ENCODE measurements at places on chromosomes 12 and 14.

DNA sequence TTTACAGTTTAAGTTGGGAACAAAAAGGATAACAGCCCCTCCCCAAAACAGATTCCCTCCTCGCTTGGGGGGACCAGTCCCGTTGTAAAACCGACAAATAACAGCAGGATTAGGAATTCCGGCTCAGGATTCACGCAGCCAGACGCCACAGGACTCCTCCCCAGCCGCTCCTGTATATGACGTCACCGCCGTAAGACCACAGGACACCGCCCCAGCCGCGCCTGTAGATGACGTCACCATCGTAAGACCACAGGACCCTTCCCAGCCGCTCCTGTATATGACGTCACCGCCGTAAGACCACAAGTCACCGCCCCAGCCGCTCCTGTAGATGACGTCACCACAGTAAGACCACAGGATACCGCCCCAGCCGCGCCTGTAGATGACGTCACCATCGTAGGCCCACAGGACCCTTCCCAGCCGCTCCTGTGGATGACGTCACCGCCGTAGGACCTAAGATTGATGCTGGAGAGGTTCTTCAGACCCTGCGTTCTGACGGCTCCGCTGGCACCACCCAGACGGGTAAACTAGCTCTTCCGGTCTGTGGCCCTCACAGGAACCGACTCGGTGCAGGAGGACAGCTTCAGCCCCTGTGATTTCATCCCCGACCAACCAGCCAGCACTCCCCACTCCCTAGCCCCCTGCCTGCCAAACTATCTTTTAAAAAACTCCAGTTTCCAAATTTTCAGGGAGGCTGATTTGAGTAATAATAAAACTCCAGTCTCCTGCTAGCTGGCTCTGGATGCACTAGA is 43.9 kb upstream of the FBRSL1 start:
- peak; percentile 57 for DNase-seq

DNA sequence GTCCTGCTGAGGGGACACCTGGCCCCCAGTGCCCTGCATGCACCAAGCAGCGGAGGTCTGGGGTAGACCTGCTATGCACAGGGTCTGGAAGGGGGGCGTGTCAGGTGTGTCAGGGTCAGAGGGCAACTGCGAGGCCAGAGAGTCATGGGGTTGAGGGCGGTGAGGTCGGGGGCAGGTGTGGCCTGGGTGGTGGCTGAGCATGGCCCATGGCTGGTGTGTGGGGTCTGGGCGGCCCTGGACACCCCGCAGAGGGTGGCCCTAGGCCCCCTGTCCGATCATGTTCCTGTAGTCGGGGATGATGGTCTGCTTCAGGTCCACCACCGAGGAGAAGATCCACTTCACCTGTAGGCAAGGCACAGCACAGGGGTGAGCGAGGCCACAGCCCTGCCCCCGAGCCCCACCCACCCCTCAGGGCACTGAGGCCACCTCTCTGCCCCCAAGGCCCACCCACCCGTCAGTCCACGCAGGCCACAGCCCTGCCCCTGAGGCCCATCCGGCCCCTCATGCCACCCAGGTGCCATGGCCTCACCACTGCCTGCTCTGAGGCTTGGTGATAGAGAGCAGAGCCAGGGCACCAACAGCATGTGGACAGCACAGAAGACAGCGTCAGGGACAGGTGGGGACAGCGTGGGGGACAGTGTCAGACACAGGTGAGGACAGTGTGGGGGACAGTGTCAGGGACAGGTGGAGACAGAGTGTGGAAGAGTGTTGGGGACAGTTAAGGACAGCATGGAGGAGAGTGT is 211.3 kb downstream of the TMEM121 start:
- no peak for DNase-seq

DNA sequence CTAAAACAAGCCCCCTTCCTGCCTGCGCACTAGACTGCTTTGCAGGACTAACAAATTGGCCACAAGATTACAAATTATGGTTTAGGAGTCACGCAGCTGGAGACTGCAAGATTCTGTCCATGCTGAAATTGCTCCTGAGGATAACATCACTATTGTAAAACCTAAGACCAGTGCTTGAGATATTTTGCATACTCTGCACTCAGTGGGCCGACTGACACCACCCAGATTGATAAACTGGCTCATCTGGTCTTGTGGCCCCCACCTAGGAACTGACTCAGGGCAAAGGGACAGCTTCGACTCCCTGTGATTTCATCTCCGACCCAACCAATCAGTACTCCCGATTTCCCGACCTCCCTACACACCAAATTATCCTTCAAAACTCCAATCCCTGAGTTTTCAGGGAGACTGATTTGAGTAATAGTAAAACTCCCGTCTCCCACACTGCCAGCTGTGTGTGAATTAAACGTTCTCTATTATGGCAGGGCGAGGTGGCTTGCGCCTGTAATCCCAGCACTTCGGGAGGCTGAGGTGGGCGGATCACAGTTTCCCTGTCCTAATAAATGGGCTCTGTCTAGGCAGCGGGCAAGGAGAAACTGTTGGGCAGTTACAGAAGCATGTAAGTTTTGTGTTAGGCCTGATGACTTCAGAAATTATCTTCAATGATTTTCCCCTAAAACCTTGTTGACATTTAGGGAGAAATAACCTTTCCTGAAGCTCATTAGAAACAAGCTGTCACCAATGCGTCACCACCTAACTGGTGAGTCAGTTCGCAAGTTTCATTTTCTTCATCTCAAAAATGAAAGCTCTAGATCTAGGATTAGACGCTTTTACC is 5.3 kb upstream of the UBC start:
- DNase-seq = no peak

DNA sequence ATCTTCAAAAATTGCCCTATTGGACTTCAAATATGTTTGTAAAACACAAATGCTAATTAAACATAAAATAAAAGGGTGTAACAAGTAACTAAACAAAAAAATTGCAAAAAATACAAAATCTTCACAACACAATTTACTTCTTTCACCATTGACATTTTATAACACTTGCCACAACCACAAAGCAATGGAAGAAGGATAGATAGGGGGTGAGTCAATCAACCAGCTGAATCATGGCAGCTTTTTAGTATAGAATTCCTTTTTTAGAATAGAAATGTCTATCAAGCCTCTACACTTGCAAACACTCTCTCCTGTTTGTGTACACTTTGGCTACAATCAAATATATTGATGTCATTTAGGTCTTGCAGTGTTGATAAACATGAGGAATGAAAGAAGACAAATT is 232.7 kb downstream of the SLC16A7 start:
- DNase-seq = no peak

DNA sequence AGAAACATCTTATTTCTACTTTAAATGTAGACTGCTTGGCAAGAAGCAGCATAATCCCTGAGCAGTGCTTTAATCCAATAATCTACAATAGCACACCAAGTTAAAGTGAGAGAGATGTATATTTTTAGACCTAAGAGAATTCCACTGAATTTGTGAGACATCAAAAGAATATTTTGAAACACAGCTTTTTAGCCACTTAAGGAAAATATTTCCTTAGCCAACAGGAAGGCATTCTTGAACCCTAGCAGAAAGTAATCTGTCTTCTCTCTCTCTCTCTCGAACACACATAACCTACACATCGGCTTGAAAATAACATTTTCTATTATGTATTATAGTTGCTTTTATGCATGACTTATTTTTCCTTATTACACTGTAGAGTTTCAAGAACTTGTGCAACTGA is 34.0 kb downstream of the KITLG start:
- DNase-seq = no peak

- DNase-seq = no peak
These were observed 37.0 kb downstream of the ZFHX2 start for GRCh38 chr14:23514644-23514957.

DNA sequence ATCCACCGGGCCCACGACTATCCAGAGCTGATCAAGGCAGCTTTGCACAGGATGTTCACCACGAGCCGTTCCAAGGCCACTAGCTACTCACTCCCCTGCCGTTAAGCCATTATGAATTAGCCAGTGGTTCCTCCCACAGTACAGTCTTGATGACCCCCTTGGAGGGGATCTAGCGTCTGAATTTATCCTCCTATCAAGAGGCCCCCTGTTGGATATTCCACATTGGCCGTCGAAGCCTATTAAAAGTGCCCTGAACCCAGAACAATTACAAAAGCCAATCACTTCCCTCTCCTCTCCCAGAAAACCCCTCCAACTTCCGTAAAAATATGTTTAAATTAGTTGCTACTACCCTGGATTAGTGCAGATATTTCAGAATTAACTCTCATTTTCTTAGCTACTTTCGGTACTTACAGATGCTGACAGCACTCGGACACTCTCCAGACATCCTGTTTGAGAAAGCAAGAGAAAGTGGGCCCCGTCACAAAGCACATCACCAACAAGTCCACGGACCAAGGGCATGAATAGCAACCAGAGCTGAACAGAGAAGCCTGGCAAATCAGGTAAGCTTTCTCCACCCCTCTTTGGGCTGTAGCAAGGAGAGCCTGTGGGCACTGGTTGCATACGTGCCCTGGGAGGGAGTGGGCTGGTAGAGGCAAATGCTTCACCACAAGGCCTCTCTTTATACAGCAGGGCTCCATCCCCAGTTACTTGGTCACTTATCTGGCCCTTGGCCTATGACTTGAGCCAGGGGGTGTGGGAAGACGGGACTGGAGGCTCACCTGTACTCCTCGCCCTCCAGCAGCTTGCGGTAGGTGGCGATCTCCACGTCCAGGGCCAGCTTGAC is 5.3 kb downstream of the KRT3 start:
- no peak for DNase-seq
